ENCODE measurements at places on chromosomes 6 and 20. TPM values are rescaled to one million over a fixed set of nuclear protein-coding genes. Genes with fewer than 3 reads are reported as not detected.

RPS18 gene
- 3,793 TPM for polyA plus RNA-seq

GRCh38 chr6:136383268-136383937, 93.8 kb upstream of the BCLAF1 start:
- no peak for DNase-seq

DNA sequence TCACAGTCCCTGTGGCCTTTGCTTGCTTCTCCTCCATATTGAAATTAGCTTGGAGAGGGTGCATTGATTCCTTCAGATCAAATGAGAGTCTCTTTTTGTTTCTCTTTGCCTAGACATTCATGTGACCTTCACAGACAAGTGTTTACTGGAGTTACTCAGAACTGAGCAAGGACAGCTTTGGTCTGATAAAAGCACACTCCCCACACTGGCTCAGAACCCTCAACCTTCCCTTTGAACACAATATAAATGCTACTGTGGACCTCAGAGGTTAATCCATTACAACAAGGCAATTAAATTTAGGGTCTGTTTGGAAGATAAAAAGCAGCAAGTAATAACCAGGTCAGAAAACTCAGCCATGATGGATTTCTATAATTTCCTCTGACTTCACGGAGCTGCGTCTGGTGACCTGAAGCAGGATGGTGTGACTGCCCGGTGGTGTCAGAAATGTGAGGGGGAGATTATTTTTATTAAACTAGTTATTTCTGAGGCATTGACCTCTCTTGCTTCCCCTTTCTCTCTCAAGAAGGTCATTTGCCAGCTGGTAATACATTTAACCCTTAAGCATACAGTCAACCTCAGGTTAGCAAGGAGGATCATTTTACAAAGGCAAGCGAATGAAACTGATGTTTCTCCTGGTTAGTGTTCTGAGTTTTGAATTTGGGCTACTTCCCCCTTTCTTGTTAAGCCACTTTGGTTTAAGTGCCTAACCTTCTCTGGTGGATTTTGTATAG, 208.2 kb downstream of the CLIC5 start:
- DNase-seq, result no peak

- no peak for DNase-seq
Observed at GRCh38 chr6:79413562-79414002, 123.6 kb downstream of the LCA5 start.

DNA sequence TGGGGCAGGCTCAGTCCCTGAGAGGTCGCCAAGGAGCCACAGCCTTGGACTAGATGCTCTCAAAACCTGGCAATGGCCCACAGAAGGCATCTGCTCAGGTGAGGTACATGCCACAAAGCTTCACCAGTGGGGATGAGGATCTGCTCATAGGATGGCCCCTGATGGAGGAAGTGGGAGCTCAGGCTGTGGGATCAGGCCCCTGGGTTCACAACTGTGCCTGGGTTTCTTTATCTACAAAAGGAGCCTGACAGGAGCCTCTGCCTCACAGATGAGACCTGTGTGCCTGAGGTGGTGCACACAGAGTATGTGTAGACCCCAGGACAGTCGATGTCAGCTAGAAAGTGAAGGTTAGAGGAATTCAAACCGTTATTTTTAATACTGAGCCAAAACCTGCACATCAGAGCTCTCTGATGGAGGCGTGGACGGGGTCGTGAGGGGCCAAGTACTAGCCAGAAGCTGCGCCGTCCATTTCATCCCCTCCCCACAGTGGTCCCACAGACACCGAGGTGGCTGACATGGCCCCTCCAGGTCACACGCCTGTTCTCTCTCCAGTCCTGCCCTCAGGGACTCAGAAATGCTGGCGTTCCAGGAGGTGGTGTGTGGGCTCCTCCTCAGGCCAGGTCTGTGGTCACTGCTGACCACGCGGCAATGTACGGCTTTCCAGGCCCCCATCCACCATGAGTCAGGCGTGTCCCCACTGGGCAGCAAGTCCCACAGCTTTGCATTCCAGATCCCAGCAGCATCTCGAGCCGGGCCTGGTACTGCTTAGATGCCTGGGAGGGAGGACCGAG, 33.3 kb downstream of the NTSR1 start:
- DNase-seq, result no peak

RIPOR3 gene
- 2.2 TPM for polyA plus RNA-seq

DNA sequence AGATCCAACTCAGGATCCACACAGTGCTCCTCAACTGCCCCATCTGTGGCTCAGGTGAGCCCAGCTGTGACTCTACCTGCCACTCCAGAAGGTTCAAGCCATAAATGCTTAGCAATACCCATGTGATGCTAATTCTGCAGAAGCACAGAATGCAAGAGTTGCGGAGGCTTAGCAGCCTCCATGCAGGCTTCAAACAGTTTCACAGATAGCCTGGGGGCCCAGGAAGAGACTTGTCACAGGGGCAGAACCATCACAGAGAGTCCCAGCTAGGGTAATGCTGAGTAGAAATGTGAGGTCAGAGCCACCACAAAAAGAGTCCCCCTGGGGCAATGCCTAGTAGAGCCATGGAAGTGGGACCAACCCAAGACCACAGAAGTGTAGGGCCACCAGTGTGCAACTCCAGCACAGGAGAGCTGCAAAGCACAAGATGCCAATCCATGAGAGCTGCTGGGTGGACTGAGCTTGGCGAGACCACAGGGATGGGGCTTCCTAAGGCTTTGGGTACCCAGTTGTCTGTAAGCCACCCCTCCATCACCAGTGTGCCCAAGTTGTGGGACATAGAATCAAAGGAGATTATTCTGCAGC, 283.9 kb downstream of the UBE3D start:
- no peak for DNase-seq

DNA sequence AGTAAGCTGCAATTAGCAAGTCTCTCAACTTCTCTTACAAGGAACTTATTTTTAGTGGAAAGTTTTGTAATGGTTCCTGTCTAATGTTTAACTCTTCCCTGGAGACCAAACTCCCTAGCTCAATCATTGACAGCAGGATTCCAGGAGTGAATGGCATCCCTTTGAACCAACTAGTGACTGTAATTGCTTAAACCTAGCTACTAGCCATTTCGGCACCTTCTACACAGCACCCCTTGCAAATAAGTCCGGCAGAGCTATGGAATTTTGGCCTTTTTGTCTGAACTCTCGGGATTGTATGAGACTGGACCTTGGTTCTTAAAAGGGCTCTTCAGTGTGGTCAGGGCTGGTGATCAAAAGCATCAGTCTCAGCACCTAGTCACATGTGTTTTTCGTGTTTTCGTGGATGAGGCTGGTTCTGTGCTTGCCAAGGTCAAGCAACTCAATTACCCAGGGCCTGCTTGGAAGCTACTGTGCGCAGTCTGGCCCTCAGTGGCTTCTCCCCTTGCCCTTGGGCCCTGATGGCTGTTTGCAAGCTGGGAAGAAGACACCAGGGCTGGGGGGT, 135.3 kb upstream of the NEDD9 start:
- DNase-seq, result no peak

CYP39A1 gene
- 12.1 TPM for polyA plus RNA-seq

- no peak for DNase-seq
Observed at GRCh38 chr6:80636689-80637088, 530.2 kb downstream of the BCKDHB start.
